Activated CD8-positive, alpha-beta T cell treated with anti-CD3 and anti-CD28 coated beads for 36 hours (primary cell): ENCODE measurements at places on chromosomes 11 and 22. TPM values are rescaled to one million over a fixed set of nuclear protein-coding genes. Genes with fewer than 3 reads are reported as not detected.

Gene OR56A1
- total RNA-seq: not detected

GRCh38 chr11:44008088-44008501 is 39.7 kb upstream of the ACCSL start:
- no peak for DNase-seq

Gene SF3B2
- total RNA-seq: 278 TPM

GRCh38 chr22:35410663-35411034 is 10.7 kb downstream of the MCM5 start:
- DNase-seq: no peak

- no peak for DNase-seq
These were observed 76.0 kb downstream of the SC5D start for GRCh38 chr11:121368364-121369240.

Gene PRR33
- total RNA-seq: 0.20 TPM

DNA sequence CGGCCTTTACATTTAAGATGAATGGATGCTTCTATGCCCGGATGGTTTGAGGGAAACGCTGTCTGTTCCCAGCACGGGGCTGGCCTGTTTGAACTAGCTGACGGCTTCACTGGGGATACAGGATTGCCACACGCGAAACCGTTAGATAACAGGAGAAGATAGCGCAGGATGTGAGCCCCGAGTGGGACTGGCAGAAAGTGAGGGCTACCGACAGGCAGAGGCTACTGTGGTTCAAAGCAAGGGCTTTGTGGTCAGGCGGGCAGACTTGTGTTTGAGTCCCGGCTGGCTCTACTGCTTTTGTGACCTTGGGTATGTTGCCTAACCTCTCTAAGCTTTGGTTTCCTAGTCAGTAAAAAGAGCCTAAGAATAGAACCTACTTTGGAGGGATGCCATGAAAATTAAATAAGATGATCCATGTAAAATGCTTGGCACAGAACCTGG is 2.8 kb upstream of the OAF start:
- no peak for DNase-seq

- no peak for DNase-seq
These were observed 26.2 kb upstream of the GAL start for GRCh38 chr11:68658097-68658496.

- DNase-seq: no peak
These were observed 858.8 kb downstream of the METTL15 start for GRCh38 chr11:28966951-28967350.

DNA sequence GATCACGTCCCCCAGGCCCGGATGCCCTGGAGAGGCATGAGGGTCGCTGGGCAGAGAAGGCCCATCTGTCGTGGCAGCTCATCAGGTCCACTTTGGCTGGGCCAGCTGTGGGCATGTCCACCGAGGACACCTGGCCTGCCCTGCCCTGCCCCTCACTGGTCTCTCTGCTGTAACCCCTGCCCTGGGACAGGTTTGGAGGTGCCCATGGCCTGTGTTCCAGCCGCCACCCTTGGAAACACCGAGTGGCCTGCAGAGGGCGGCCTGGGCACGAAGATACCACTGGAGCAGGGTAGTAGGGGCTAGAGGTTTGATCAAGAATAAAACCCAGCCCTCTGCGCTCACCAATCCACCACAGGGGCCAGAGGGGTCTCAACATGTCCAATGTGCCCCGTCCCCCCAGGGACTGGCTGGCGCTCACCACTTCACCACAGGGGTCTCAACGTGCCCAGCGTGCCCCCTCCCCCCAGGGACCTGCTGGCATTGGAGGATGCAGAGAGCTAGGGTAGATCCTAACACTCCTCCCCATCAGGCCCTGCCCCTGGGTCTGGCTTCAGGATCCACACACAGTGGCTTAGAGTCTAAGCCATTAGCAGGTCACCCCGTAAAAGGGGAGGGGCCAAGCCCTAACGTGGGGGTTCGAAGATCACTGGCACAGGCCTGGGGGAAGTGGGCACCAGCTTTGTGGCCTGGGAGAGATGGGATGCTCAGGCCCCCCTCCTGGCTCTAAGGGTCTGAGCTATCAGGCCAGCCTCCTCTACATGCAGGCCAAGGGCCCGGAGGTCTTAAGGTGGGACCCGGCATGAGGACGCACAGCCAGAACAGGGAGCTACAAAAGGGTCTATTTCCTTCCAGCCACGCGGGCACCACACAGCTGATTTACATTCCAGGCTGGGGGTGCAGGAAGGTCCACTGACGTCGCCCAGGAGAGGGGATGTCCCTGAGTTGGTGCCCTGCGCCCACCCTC is 1.3 kb upstream of the HDAC10 start:
- peak; percentile 86 for DNase-seq

DNA sequence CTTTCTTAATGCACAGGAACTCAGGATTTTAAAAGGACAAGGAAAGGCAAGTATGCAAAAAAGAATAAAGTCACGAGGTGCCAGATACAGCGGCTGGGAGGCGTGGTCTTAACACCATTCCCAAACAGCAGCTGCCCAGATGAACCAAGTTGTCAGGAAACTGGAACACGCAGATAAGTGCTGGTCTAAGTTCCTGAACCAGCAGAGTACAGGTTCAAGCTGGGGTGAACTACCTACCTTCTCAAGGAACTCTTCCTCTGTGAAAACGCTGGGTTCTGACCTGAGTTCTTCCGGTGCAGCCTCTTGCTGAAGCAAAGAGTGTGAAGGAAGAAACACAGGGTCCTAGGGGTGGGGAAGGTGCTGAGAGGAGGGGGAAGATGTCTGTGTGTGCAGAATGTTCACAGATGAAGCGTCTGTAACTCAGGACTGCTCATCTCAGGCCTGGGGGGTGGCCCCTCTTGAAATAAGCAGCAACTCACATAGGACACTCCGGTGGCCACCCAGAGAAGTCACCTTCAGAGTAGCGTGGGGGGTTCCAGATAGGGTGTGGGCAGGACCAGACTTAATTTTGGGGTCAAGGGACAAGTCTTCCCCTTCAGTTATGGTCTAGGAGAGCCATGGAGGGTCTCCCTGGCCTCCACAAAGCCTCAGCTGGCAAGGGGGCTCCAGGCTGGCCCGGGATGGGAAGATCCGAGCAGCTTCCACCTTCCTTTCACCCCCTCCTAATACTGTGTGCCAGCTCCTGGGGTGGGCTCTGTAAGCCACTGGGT is 3.2 kb downstream of the TPST2 start:
- peak; percentile 49 for DNase-seq

DNA sequence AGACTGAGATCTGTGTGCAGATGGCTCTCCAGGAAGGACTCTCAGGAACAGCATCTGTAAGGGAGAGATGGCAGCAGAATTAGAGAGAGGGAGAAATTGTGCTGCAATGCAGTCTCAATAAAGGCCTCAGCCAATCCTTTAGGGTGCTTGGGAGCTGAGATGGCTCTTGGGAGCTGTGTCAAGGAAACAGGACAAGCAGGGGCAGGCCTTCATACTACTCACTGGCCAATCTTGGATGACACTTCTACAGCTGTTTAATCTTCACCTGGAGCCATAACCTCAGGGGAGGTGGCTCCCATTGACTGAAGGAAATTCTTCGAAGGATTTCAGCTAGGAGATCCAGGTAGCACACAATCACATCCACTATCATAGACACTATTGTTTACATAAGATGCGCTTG is 10.0 kb downstream of the OR5B21 start:
- DNase-seq: no peak

DNA sequence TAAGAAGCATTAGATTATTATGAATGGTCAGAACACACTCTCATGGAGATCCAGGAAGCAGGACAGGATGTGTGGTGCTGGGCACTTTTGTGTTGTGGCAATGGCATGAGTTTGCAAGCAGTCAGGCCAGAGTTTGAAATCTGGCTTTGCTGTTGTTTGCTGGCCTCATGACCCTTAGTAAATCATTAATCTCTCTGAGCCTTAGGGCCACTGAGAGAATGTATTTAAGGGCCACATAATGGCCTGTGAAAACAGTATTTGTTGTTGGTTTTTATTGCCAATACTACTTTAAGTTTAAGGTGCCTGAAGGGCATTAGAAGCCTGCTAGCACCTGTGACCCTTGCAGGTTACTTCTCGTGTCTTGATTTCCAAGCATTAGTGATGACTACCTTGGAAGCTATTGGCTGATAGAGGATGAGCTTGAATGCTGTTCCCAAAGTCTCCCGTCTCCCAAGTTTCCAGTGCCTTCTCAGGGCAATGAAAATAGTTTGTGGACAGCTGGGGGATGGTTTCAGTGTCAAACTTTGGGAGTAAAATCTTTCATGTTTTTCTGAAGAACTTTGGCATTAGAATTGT is 24.6 kb downstream of the STIM1 start:
- DNase-seq: no peak

DNA sequence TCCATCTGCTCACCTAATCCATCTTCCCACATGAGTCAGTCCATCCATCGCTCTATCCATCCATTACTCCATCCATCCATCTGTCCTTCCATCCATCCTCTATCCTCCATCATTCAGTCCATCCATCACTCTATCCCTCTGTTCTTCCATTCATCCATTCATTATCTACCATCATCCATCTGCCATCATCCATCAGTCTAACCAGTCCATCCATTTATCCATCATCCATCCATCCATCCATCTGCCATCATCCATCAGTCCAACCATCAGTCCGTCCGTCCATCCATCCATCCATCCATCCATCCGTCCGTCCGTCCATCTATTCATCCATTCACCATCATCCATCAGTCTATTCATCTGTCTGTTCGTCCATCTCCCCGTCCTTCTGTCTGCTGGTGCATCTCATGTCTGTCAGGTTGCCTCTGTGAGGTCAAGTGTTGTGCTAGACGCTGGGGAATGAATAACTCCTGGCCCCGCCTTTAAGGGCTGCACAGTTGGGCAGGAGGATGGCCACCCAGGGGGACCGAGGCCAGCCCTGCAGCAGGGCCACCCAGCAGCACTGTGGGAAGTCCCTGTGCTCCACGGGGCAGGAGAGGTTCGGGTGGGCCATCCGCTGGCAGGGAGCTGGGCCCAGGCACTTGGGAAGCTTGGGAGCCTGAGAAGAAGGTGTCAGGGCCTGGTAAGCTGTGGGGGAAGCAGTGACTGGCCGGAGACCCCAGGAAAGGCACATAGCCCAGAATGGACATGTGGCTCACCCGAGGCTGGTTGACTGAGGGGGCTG is 137.1 kb downstream of the CTTN start:
- no peak for DNase-seq

Gene GGTLC2
- not detected for total RNA-seq

Gene P4HA3
- total RNA-seq: not detected

- DNase-seq: no peak
These were observed 21.1 kb downstream of the PHLDA2 start for GRCh38 chr11:2908130-2908529.

Gene TCN1
- not detected for total RNA-seq

Gene NCF4
- total RNA-seq: 2.9 TPM

DNA sequence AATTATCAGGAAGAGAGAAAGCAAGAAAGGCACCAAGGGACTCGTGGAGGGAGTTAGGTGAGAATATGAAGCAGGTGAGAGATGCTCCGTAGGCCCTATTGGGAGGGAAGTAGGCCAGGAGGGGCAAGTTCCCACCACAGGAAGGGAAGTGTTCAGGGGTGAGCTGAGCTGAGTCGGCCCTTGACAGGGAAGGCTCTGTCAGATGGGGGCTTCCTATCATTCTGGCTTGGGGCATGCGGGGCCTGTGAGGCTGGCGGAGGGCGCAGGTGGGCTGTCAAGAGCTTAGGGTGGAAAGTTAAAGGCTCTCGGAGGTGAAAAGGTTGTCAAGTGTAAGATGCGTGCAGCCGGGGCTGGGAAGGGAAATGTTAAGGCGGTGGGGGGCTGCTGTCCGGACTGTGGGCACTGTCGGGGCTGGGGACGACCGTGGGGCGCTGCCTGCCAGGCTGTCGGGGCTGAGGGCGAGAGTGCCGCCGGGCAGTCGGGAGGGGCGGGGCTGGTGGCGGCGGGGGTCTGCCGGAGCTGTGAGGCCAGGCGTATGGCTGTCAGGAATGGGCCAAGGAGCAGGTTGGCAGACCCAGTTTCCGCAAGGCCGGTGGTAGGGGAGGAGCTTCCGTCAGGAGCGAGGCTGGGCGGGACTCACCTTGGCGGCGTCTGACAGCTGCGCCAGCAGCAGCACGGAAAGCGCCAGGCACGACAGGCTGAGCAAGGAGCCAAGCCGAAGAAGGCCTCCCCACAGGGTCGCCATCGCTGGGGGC is 496 bp downstream of the TMEM9B start:
- peak; percentile 85 for DNase-seq

- DNase-seq: no peak
These were observed 132.6 kb downstream of the WNT11 start for GRCh38 chr11:76073724-76074123.

Gene ZNRF3
- 2.0 TPM for total RNA-seq

Gene ANO9
- total RNA-seq: 28.2 TPM

- no peak for DNase-seq
These were observed 9.9 kb downstream of the CTSC start for GRCh38 chr11:88327462-88328143.

- peak; percentile 62 for DNase-seq
These were observed 442 bp downstream of the COPB1 start for GRCh38 chr11:14499178-14499559.

GRCh38 chr11:18050848-18051247 is 4.8 kb upstream of the TPH1 start:
- no peak for DNase-seq

Gene CLDN5
- total RNA-seq: not detected

Gene LMO2
- not detected for total RNA-seq

Gene TEX12
- total RNA-seq: not detected

DNA sequence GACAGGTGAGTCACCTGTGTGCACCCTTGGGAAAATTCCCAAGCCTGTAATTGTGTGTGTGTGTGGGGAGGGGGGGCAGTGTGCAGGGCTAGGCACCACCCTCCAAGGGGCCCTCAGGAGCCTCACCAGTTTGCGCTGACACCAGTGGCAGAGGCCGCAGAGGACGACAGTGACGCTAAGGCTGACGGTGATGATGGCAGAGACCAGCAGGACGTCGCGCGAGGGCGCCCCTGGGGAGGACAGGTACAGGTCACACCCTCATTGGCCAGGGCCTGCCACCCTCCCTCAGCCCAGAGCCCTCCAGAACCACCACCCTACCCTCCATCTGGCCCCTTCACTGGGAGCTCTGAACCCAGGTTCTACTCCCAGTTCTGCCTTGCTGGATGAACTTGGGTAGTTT is 24.9 kb downstream of the SYT7 start:
- DNase-seq: no peak

- DNase-seq: no peak
These were observed 18.5 kb upstream of the MED17 start for GRCh38 chr11:93765551-93765950.

Gene SNX32
- total RNA-seq: 2.1 TPM
